ENCODE measurements at places on chromosomes 1 and 21.

DNA sequence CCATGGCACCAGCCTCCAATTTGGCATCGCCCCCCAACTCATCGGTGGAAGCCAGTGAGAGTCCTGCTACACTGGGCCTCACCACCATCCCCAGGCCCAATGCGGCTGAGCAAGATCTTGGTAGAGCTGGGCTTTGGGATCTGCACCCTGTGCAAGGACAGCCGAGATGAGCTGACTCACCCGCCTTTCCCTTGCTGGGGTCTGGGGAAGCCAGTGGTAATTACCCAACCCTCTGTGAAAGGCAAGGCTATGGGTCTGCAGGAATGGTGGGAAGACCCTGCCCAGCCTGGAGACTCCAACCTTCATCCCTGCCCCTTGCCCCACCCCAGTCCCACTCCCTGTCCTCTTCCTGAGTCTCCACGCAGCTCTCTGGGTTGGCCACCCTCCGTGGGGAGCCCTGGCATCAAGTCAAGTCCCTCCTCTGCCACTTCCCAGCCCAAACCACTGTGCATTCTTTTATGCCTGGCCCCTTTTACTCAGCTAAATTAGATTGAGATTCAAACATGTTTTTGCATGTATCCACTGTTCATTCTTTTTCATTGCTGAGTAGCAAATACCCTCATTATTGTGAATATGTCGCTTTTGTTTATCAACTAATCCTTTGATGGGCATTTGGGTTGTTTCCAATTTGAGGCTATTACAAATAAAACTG lies 8.8 kb downstream of the SMCP start:
- no peak for DNase-seq

DNA sequence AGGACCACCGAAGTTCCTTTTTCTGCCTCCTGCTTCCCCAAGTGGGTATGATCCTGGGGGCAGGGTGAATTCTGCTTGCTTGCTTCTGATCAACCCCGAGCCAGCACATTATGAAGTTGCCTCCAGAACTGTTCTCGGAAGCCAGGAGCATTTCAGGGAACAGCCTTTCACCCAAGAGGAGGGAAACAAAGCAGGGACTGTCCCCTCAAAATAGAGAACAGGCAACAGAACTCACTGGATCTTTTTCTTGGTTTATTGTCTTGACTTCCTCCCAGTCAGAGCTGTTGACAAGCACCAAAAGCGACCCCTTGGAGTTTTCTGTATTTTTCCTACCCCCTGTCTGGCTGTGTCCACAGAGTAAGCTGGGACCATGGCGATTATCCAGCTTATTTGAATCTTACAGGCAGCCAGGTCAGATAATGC lies 258.3 kb upstream of the SGIP1 start:
- peak; percentile 36 for DNase-seq

DNA sequence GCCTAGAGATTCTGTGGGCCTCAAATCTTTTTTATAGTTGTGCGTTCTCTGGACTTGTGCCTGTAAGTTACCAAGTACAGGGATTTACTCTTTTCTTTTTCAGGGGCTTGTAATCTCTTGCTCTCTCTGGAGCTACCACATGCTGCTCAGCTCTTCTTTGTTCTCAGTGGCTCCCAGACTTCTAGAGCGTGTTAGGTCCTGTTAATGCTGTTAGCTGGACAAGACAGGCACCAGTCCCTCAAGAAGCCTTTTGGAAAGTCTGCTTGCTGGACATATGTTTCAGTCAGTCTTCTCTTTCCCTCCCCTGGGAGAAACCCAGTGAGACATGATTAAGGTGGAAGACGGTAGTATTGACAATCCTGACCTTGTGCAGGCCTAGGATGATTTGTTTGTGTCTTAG lies 29.4 kb downstream of the KCNK2 start:
- DNase-seq, result no peak

GRCh38 chr1:58710190-58711085 lies 10.6 kb upstream of the MYSM1 start:
- DNase-seq, result no peak

DNA sequence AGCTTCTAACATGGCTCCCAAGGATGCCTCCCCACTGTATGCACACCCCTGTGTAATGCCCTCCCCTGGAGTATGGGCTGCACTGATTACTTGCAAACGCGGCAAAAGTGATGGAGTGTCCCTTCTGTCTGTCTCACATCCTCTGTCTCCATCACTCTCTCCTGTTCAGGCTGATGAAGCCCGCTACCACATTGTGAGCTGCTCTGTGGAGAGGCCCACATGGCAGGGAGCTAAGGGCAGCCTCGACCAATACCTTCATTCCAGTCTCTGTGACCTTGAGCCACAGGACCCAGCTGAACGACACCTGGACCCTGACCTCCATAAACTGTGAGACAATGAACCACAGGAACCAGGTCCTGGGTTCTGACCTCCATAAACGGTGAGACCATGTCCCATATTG lies 154.1 kb upstream of the ETV3 start:
- DNase-seq, result no peak

- DNase-seq, result no peak
These were observed 51.4 kb downstream of the ACBD3 start for GRCh38 chr1:226135059-226135651.

DNA sequence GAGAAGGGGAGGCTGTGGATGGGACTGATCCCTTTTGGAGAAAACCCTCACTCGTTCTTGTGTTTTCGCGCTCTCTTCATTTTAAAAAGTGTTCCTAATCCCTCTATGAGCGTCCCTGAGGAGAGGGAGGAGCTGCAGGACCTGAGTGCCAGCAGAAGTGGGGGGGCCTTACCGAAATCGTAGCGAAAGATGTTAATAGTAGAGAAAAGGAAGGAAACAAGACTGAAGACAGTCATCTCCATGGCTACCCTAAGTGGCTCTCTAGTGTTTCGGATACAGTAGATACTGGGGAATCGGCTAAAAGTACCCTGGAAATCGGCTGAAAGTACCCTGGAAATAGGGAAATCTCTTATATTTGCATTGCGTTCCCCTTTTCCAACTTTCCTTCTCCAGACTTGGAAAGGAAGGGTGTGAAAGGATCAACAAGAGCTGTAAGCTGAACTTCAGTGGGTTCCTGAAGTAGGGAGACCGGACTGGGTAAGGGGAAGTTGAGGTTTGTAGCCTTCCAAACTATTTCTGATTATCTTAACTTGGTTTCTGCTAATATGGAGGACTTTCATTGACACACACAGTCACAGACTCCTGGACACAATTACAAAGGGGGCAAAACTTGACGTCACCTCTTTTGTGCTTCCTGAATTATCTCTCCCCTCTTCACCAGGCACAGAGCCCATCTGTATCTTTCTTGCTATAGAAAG lies 486 bp upstream of the DSTYK start:
- no peak for DNase-seq

DNA sequence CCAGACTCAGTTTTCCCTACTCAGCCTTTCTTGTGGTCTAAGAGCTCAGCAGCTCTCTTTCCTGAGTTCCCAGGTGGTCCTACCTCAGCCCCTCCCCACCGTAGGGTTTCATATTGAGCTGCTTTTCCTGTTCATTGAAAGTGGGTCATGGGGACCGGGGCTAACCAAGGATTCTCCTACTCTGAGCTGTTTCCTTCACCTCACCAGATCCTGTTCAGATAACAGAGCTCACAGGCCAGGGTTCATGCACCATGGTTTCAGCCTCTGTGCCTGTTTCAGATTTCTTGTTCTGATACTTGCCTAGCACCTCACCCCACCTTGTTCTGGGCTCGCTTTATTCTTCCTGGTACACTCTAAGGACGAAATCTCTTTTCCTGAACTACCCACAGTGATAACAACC lies 8.5 kb downstream of the UBQLN4 start:
- DNase-seq, result no peak

GRCh38 chr1:6262555-6263420 lies 1.9 kb upstream of the GPR153 start:
- DNase-seq, result no peak

DNA sequence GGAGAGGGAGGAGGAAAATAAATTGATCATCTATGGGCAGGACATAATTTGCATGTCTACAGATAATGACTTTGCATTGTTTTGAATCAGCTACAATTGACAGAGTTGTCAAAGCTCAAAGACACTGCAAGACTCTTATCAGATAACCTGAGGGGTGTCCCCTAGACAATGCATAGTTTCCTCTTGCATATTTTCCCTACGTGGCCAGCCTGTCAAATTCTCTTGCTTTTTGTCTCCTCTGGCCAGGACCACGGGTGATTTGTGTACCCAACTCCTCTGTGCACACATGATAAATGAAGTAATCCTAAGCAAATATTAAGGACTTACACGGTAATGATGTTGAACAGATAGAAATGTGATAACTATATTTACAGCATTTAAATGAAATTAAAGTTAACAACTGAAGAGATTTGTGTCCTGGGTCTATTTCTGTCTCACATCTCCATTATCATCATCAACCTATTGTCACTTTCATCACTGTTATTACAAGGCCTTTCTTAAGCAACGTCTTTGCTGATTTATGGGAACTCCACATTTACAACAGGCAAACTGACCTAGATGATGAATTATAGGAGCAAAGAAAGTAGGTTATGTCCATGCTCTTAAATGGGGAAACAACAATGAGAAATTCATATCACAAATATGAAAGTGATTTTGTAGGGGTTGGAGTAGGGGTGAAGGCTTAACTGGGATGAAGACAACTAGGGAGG lies 18.8 kb downstream of the BATF3 start:
- DNase-seq, result no peak

DNA sequence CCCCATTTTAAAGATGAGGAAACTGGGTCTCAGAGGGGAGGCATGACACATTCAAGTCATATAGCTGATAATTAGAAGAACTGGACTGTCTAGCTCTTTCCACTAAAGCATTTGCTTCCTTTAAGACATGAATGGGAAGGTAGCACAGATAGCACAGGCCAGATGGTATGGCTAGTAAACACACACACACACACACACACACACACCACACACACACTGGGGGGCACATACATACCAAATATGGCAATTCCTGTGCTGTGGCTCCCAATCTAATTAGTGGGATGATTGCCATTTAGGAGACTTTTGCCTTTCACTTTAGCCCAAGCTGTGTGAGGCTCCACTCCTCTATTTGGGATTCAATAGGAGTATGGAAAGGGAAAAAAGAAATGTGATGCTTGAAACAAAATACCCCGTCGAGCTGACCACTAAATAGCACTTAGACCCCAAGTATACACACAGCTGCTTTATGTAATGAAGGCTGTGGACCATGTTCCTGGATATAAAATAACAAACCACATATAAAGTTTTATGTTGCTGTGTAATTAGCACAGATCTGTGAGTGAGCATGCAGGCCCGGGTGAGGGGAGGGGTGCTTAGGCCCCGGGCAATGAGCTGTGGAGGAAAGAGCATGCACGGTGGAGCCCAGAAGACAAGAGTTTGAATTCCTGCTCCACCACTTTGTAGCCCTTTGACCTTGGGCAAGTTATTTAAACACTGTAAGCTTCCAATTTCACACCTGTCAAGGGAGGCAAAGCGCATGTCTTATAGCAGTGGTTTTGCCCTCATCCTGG lies 6.8 kb upstream of the TRABD2B start:
- DNase-seq, result no peak

DNA sequence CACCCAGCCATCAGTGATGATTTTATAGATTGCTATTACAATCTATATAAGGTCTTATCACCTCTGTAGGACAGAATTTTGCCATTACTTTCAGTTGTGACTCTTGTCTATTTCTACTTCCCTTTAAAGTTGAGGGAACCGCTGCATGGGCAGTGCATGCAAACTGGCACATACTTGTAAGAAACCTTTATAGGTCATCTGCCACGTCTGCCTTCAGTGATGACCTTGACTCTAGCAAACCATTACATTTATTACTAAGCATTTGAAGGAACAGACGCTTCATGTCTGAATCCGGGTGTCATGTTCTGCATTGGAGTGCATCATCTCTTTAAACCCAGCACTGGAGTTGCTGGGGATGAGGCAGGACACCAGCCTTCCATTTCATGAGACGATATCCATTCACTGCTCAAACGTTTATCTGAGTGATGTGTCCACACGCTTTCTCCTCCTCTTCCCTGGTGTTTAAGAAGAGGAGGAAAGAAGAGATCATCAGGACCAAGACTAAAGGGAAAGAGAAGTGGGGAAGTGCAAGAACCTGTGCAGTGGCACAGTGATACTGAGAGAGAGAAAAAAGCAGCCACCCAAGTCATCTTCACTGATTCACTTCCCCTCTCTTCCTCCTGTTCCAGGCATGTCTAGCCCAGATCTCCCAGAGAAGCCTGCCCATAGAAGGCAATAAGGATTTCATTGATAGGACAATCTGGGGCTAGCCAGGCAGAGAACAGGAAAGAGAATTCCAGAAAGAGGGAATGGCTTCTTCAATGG lies 14.1 kb downstream of the CCSAP start:
- no peak for DNase-seq

DNA sequence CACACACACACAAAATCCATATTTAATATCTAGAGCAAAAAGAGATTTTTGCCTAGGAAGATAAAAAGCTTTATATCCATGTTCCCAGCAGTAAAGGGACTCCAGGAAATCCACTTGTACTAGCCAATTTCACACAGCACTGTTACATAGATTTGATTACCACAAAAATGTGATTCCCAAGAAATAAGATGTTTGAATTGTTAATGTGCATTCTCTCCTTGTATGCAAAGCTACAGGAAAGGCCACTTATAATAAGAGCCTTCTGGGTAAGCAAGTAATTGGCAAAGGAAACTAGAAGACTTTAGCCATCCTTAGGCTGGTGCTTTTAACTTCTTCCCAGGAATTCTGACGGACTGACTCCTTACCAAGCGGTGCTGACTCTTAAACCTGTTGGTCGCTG lies 89.3 kb downstream of the LBR start:
- no peak for DNase-seq

- DNase-seq, result no peak
These were observed 2.5 kb downstream of the GPR3 start for GRCh38 chr1:27394925-27395324.

DNA sequence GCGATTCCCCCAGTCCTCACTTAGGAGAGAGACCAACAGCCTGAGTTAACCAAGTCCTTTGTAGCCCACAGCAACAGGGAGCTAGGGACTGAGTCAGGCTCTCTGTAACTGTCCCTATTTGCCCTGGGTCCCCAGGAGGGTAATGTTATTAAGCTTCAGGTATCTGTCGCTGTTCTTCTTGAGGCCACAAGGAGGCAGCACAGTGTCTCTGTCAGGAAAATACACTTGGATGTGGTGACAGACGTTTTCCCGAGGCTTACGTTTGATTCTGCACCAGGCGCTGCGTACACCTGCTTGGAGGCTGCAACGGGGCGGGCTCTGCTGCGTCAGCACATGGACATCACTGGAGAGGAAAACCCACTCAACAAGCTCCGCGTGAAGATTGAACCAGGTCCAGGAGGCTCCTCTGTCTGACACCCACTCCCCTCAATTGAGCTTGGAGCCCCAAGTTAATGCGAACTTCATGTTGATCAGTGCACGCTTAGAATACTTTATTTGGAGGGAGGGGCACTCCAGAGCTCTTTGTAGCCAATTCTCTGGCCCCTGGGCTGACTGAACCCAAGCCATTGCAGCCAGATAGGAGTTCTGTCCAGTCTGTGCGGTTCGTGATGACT lies 10.7 kb upstream of the ELF3 start:
- DNase-seq, result peak; percentile 5
